H54 (cell line): ENCODE measurements at places on chromosomes 2 and 18.

GRCh38 chr18:60554967-60555366 is 182.4 kb upstream of the MC4R start:
- no peak for DNase-seq

DNA sequence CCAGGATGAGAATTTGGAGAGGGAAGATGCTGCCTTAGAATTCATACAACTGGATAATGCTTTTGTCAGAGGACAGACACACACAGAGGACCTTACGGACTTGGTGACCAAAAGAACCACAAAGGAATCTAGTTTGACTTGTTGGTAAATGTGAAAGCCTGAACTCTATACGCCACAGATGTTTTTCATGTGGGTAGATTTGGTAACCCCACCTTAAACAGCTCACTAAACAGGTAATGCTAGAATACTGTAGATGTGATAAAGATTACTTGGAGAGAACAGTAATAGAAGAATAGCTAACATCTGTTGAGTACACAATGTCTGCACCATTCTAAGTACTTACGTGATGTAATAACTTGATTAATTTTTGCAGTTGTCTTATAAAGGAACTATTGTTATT is 24.1 kb downstream of the ANXA4 start:
- DNase-seq: no peak

GRCh38 chr2:86031151-86031550 is 74.5 kb downstream of the POLR1A start:
- no peak for DNase-seq

DNA sequence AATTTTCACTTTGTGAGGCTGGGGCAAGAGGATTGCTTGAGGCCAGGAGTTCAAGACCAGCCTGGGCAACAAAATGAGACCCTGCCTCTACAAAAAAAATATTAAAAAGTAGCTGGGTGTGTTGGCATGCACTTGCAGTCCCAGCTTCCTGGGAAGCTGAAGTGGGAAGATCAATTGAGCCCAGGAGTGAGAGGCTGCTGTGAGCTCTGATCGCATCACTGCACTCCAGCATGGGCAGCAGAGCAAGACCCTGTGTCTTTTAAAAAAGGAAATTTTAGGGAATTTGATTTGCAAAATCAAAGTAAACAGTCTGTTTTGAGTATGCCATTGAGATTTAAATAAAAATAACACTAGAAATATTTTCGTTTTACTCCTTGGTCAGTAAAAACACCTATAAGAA is 27.4 kb downstream of the ATG16L1 start:
- no peak for DNase-seq

DNA sequence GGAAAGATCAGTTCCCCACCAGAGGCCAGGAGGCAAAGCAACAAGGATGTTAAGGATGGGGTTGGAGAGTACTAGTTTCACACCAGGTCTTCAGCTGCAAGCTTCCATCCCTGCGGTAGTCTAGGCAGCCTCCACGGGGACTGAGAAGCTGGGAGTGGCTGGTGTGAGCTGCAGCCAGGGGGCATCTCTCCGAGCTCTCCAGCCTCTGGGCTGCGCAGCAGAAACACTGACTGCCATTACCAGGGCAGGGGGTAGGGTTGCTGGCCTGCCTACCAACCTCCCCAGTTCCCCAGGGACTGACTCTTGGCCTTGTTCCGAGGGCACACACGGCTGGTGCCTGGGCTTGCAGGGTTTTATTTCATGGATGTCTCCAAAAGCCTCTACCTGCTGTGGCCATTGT is 15.9 kb downstream of the GATA6 start:
- no peak for DNase-seq
